ENCODE measurements at places on chromosomes 13 and 19.
A peak's percentile ranks its signal among the peaks of the same experiment; 100 is the strongest.

- H3K27ac ChIP-seq: peak within 1 kb of the TSS; percentile 93
- H3K4me1 ChIP-seq: peaks cover 13% of the 10 kb centered on the region
- H3K36me3 ChIP-seq: no peaks in the 10 kb centered on the region
- peak within 1 kb of the TSS; percentile 72 for H3K4me3 ChIP-seq
- peak; percentile 87 for DNase-seq
- no peaks in the 10 kb centered on the region for H3K27me3 ChIP-seq
These were observed at the start of gene CEBPA for GRCh38 chr19:33302175-33302973. Gene CEBPA, minus strand, starts transcription at chr19:33302534. Its CDS starts 120 bp downstream, at chr19:33302414.

DNA sequence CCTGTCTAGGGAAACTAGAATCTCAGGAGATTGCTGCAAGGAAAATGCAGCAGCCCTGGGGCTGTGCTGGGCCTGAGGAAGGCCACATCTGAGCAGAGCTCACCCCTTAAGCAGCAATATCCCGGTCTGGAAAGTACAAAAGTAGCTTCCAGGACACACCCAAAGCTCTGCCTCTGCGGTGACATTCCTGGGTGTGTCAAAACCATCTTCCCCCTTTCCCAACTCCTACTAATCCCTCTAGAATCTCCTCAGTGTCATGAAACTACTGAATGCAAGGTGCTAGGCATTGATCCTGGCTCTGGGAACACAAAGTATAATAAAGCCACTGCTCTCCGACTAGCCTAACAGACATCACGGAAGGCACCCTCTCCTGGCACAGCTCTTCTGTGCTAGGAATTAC lies 5.0 kb downstream of the PBX4 start:
- H3K4me1 ChIP-seq: no peaks in the 10 kb centered on the region
- H3K27me3 ChIP-seq: no peaks in the 10 kb centered on the region
- H3K36me3 ChIP-seq: no peaks in the 10 kb centered on the region
- H3K4me3 ChIP-seq: no peak overlapping the region
- DNase-seq: no peak
- H3K27ac ChIP-seq: no peak overlapping the region

DNA sequence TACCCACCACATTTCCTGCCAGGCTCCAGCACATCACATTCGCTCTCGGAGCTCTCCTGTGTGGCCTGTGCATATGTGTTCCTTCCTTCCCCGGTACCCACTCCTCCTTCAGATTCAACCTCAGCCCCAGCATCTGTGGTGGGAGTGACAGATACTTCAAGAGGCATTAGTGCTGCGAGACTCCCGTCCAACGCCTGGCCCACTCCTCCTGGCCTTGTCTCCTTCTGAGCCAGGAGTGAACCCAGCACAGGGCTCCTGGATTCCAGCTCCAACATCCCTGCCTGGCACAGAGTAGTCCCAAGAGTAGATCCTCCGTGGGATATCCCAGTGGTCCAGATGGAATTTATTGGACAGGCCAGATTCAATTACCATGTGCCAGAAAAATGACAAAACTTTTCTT lies 55.9 kb downstream of the SACS start:
- DNase-seq: peak; percentile 29
- no peaks in the 10 kb centered on the region for H3K27me3 ChIP-seq
- H3K4me3 ChIP-seq: no peak overlapping the region
- peak overlapping the region; percentile 88 for H3K27ac ChIP-seq
- H3K36me3 ChIP-seq: no peaks in the 10 kb centered on the region
- no peaks in the 10 kb centered on the region for H3K4me1 ChIP-seq

- no peaks in the 10 kb centered on the region for H3K4me1 ChIP-seq
- no peaks in the 10 kb centered on the region for H3K36me3 ChIP-seq
- H3K27ac ChIP-seq: no peak overlapping the region
These were observed 1952.0 kb upstream of the PCDH20 start for GRCh38 chr13:63367522-63368198.

- peak overlapping the region; percentile 38 for H3K4me3 ChIP-seq
- H3K36me3 ChIP-seq: no peaks in the 10 kb centered on the region
- no peak for DNase-seq
- H3K4me1 ChIP-seq: no peaks in the 10 kb centered on the region
These were observed 42.3 kb downstream of the ZNF493 start for GRCh38 chr19:21439201-21439751.

GRCh38 chr19:5825178-5825577 lies 14.3 kb downstream of the FUT6 start:
- no peaks in the 10 kb centered on the region for H3K4me1 ChIP-seq
- DNase-seq: no peak
- no peak overlapping the region for H3K4me3 ChIP-seq
- H3K27me3 ChIP-seq: no peaks in the 10 kb centered on the region
- no peak overlapping the region for H3K27ac ChIP-seq
- no peaks in the 10 kb centered on the region for H3K36me3 ChIP-seq

DNA sequence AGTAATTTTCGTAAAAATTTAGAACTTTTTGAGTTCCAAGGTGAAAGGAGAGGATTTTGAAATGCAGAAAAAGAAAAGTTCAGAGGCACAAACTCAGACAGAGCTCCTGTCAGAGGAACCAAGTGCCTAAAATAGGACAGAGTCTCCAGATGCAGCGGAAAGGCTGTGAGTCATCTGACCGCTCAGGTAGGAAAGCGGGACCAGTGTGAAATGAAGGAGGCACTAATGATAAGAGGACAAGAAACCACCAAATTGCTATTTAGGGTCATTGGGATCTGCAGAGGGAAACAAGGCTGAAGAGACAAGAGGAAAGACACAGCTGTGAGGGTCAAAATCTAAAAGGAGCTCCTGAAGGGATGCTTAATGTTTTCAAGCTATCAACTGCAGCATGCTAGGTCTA lies 34.9 kb downstream of the IRS2 start:
- no peaks in the 10 kb centered on the region for H3K36me3 ChIP-seq
- no peak for DNase-seq
- no peaks in the 10 kb centered on the region for H3K4me1 ChIP-seq
- no peaks in the 10 kb centered on the region for H3K27me3 ChIP-seq
- no peak overlapping the region for H3K4me3 ChIP-seq

- no peak overlapping the region for H3K27ac ChIP-seq
- DNase-seq: no peak
- no peaks in the 10 kb centered on the region for H3K27me3 ChIP-seq
These were observed 382.9 kb downstream of the OLFM4 start for GRCh38 chr13:53411463-53411862.

DNA sequence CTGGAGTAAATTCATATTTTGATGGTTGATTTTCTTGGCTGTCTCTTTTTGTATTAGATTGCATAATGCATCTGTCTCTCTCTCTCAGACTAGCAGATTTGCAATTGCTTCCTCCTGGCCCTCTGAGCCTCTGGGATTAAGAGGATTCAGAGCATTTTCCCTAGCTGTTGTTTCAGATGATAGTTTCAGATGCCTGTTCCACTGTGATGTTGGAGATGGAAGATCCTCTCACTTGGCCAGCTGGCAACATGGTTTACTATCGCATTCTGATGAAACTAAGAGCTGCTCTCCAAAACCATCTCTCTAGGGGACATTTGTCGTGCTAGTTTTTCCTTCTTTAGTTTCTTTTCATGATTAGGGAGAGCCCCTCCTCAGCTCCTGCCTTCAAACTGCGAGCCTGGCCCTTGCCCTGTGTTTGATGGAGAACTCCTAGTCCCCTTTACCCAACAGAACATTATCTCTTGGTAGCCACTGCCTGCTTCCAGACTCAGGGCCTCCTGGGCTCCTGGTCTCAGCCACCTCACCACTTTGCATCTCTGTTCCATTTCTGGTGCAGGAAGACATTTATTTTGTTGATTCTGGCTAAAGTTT lies 244.6 kb downstream of the B3GLCT start:
- no peaks in the 10 kb centered on the region for H3K27me3 ChIP-seq
- peak overlapping the region; percentile 72 for H3K27ac ChIP-seq
- peaks cover 4% of the 10 kb centered on the region for H3K4me1 ChIP-seq
- no peaks in the 10 kb centered on the region for H3K36me3 ChIP-seq
- H3K4me3 ChIP-seq: no peak overlapping the region

DNA sequence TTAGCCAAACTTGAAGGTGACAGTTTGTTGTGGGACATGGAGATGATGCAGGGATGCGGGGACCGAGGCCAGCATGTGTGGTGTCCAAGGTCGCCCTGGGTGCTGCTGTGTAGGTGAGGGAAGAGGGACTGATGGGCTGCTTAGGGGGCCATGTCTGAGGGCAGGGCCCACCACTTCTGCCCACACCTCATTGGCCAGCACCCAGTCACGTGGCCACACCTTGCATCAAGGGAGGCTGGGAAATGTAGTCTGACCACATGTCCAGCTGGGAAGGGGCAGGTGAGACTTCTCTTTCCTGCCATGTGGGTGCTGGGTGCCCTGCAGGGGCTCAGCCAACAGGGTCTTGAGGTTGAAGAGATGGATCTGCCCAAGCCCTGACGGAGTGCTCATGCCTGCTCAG lies 88.9 kb downstream of the KDM4B start:
- no peak for DNase-seq
- H3K4me1 ChIP-seq: no peaks in the 10 kb centered on the region
- H3K36me3 ChIP-seq: no peaks in the 10 kb centered on the region
- H3K27me3 ChIP-seq: no peaks in the 10 kb centered on the region
- no peak overlapping the region for H3K4me3 ChIP-seq

DNA sequence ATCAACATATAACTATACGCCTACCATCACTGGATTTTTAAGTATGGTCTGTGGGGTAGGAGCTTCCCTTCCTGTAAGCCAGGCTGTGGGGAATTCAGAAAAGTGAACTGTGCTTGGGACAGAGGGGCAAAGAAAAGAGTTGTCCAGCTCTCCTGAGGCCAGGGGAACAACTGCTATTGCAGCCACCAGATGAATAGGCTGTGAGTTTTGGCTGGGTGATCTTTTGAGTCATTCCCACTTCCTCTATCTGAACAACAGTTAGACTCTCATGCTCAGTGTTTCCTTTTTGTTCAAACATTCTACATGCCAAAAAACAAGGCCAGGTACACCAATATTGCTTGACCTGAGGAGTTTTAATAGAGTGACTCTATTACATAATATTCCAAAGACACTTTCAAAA lies 426.2 kb upstream of the DACH1 start:
- no peak overlapping the region for H3K27ac ChIP-seq
- H3K36me3 ChIP-seq: no peaks in the 10 kb centered on the region
- no peak for DNase-seq
- H3K4me1 ChIP-seq: no peaks in the 10 kb centered on the region

DNA sequence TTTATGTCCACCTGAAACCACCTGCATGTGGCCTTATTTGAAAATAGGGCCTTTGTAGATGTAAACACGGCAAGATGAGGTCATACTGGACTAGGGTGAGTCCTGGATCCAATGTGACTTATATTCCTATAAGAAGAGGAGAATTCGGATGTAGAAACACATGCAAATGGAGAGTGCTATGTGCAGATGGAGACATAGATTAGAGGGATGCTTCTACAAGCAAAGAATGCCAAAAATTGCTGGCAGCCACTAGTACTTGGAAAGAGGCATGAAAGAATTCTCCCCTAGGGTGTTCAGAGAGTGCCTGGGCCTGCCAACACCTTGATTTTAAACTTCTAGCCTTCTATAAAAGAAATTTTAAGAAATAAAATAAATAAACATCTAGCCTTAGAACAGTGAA lies 226.1 kb downstream of the RFC3 start:
- H3K4me1 ChIP-seq: no peaks in the 10 kb centered on the region
- no peaks in the 10 kb centered on the region for H3K27me3 ChIP-seq
- H3K4me3 ChIP-seq: no peak overlapping the region

DNA sequence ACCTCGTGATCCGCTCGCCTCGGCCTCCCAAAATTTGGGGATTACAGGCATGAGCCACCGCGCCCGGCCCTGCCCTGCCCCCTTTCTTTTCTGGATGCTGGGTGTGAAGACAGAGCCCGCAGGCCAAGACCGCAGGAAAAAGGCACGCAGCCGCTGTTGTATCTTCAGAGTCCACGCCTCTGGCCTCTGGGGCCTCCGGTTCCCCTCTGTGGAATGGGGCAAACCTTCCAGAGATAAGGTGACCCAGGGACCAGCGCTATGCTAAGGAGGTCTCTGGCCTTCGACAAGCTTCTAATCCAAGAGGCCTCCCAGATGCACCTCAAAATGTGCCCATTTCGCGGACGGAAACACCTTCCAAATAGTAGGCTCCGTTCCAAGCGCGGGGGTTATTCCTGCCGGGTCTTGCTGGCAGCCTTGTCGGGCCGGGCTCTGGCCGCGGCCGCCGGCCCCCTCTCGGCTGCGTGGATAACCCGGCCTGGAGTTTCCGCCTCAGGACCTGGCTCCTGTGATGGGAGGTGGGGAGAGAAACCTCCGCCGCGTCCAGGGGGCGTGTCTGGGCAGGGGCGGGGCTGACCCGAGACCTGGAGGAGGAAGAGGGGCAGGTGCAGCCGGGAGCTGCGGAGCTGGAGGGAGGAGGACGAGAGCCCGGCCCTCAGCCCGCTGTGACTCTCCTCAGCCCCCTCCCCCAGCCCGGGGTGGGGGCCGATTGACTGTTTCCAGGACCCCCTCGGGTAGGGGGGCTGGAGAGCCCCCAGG lies 13.1 kb downstream of the TJP3 start:
- H3K4me1 ChIP-seq: no peaks in the 10 kb centered on the region
- no peak overlapping the region for H3K27ac ChIP-seq
- DNase-seq: peak; percentile 56
- no peaks in the 10 kb centered on the region for H3K36me3 ChIP-seq
- H3K4me3 ChIP-seq: no peak overlapping the region

DNA sequence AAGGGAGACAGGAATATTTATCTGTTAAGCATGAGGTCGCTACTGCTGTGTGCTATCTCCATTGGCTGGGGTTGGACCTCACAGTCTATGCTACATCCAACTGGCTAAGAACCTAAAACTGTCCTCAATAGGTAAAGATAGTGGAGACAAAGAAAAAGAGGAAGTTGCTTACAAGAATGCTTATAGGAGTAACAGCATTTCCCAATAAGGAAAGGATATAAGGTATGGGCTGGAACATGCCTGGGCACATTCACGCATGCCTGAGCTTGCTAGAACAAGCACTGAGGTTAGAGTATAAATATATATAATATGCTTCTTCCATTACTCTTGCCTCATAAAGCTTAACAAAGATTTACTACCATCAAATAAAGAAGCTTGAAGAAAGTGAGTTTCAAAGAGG lies 47.9 kb upstream of the CEACAM21 start:
- DNase-seq: no peak
- no peak overlapping the region for H3K27ac ChIP-seq
- H3K4me1 ChIP-seq: no peaks in the 10 kb centered on the region
- no peaks in the 10 kb centered on the region for H3K27me3 ChIP-seq
- no peak overlapping the region for H3K4me3 ChIP-seq

DNA sequence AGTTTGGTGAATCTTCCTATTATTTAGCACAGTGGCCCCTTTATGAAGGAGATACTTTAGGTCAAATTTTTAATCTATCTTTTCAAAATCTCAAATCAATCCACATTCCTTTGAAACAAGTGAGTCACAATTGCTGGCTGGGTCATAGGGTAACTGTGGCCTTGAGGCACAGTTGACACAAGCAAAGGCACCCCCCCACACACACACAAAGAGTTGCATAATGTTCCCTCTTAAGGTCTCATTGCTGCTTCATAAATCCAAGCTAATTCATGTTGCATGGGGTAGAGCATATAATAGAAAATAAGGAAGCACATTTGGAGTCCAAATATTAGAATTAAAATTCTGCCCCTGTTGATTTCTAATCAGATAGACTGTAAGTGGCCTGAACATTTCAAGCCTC lies 171.5 kb downstream of the DLEU7 start:
- H3K4me1 ChIP-seq: no peaks in the 10 kb centered on the region
- no peak for DNase-seq
- H3K4me3 ChIP-seq: no peak overlapping the region

Measured in uterus (tissue), 4 donors.